ENCODE measurements at places on chromosomes 5 and 9.
A peak's percentile ranks its signal among the peaks of the same experiment; 100 is the strongest.

- no peak for DNase-seq
These were observed 281.7 kb upstream of the IRX2 start for GRCh38 chr5:3033033-3033755.

GRCh38 chr5:154625031-154625430 lies 130.1 kb upstream of the LARP1 start:
- DNase-seq = no peak

DNA sequence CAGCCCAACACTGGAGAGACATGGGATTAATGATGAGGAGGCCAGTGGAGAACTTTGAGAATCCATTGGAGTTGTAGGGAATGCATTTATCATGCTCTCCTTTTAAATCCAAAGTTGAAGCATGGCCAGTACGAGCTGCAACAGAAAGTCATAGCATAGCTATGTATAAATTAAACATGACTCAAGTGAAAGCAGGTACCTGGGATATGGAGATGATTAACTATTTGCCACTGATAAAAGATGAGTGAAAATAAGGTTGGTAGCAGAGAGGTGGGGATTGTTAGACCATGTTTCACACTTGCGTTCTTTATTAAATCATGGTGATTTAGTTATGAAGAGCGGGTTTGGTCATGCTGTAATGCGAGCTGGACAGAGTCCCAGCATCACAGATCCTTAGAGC lies 189.6 kb downstream of the ARHGEF28 start:
- no peak for DNase-seq

DNA sequence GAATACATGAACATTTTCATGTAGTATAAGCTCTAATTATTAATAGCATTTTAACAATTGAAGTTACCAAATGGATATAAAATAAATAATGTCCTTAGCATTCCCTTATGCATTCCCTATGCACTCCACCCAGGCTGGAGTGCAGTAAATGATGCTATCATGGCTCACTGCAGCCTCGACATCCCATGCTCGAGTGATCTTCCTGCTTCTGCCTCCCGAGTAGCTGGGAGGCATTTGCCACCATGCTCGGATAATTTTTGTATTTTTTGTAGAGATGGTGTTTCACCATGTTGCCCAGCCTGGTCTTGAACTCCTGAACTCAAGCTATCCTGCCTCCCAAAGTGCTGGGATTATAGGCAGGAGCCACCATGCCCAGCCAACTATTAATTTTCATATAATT lies 184.0 kb downstream of the PBX3 start:
- DNase-seq = no peak

- no peak for DNase-seq
These were observed 28.7 kb downstream of the ENHO start for GRCh38 chr9:34493972-34494535.

DNA sequence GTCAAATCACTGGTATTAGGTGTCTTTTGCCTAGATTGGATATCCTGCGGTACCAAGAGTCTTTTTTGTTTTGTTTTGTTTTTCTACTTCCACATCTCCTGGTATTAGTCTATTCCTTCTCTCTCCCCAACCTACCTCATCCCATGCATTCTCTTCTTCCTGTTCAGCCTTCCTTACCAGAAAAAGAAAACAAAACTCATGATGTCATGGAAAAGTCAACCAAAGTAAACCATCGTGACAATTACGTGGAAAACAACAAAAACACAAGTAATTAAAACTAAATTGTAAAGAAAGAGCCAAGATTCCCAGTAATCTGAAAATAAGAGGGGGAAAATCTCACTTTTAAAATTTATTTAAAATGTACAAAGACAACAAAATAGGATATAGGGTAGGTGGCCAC lies 38.3 kb downstream of the TMEM167A start:
- no peak for DNase-seq

- DNase-seq = no peak
These were observed 88.4 kb upstream of the GPBP1 start for GRCh38 chr5:57085306-57086081.

GRCh38 chr9:98504298-98505282 lies 204.1 kb downstream of the GABBR2 start:
- DNase-seq = no peak

DNA sequence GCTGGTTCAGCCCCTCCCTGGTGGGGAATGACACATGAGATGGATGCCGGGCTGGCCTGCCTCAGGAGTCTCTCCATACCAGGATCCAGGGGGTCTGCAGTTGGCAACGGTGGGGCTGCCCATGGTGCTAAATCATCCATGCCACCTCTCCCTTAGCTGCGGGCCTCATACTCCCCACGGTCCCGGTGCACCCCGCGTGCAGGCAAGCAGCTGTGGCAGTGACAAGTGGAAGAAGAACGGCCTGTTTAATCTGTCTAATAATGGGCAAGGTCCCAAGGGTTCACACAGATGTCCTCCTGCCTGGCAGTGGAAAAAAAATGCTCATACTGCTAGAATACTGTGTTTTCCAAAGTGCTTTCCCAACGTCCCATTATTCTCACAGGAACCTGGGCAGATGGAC lies 196.9 kb upstream of the PANK3 start:
- no peak for DNase-seq

DNA sequence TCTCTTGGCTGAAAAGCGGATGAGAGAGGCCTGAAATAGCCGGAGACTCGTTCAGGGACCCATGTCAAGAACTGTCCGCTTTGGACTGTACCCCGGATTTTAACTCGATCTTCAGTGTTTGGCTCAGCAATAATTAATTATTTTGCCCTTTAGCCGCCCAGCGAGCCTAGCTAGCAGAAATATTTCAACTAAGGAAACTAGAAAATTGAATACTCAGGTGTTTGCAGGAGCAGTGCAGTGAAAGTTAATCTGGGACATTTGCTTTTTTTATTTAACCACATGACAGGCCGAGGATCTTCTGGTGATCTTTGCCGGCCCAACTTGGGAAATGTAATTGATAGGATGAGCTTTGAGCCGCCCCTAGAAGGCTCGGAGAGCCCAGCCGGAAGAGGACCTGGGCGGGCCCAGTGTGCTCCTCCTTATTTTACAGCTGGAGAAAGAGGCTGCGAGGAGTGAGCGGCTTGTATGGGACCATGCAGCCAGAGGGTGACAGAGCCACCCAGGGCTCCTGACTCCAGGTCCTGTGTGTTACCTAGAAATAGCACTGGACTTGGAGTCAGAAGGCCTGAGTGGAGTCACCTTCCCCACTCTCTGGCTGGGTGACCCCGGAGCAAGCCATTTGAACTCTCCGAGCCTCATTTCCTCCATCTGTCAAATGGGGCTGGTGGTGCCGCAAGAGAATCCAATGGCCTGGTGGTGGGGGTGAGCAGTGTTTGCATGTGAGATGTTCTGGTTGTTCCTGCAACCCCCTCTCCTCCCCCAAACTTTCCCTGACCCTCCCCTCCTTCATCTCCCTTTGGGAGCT lies 2.4 kb downstream of the PPARGC1B start:
- DNase-seq = peak; percentile 73

DNA sequence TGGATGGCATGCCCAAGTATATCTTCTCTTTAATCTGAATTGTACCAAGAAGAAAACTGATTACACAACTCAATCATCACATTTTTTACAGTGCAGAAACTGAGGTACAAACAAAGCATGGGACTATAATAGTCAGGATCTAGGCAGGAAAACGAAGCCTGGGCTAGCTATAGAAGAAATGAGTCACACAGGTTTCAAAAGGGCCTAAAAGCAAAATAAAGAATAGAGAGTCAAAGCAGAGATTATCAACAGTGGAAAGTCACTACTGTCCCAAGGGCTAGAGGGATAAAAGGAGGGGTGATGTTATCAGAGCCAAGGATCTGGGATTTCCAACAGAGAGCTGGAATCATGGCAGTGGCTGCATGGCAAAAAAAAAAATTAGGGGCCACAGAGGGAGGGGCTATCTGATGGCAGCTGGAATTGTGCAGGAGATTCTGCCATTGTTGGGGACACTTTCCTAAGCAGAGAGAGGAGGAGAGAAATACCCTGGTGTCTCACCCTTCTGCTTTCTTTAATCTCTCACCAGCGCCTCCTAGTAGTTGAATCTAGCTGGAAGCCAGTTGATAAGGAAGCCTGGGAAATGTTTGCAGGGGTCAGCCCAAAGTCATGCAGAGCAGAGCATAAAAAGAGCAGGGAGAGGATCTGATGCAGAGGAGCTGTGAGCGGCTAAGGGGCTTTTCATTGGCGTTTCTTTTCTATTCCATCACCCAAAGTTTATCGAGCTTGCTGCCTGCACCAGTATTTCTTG lies 343.2 kb downstream of the ACTL7B start:
- DNase-seq = no peak

DNA sequence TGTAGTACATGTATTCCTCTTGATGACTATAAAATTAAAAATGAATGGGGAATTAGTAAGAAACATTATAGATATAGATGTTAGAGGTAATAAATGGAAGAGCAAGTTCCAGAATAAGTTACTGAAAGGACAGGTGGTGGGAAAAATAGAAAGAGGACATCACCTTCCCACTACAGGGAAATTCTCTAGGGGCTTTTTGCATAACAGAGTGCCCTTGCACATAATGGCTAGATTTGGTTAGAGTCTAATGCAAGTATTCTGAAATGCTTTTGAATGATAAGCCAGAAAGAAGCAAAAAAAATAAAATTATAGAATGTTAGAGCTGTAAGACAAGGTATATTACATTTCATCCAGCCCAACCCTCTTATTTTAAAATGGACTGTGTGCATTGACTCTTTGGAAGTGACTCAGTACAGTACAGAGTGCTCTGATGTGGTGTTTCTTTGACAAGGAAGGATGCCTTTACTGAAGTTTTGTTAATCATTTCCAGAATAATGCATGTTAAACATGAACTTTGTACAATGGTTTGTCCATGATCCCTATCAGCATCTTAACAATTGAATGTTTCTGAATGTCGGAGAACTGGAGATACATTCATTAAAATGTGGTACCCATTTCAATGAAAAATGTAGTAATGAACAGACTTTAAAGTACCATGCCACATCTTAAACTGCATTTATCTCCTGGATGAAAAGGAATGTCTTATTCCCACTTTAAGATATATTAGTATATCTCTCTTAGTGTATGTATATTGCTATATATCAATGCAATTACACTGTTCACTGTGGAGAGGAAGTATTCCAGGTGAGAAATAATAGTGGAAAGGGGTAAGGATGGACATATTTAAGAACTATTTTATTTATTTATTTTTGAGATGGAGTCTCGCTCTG lies 391.1 kb downstream of the ADGRV1 start:
- no peak for DNase-seq

- DNase-seq = no peak
These were observed 5.4 kb downstream of the VCP start for GRCh38 chr9:35067056-35067455.

DNA sequence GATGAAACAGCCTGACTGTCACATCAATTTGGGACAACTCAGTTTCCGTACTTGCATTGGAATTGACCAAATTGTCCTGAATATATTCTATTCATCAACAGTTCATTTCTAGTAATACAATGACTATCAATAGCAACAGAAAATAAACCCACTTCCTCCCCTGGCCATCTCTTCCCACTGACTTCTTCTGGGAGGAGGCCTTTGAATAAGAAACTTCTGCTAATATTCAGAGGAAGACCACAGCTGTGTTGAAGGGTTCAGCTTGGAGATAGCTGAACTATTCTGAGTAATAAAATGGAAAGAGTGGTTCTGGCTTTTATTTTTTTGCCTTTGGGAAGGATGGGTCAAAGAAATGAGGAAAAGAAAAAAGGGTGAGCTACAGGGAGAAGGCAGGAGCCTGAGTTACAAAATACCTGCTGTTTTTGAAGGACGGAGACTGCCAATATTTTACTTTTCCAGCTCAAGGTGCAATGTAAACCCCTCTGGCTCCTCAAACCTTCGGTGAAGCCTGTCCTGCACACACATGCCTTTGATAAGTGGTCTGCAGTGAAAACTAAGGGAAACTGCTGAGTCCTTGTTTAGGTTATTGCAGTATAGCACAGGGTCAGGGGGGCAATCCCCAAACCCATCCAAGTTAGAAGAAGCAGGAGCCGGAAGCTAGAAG lies 29.9 kb downstream of the FYB1 start:
- DNase-seq = no peak

DNA sequence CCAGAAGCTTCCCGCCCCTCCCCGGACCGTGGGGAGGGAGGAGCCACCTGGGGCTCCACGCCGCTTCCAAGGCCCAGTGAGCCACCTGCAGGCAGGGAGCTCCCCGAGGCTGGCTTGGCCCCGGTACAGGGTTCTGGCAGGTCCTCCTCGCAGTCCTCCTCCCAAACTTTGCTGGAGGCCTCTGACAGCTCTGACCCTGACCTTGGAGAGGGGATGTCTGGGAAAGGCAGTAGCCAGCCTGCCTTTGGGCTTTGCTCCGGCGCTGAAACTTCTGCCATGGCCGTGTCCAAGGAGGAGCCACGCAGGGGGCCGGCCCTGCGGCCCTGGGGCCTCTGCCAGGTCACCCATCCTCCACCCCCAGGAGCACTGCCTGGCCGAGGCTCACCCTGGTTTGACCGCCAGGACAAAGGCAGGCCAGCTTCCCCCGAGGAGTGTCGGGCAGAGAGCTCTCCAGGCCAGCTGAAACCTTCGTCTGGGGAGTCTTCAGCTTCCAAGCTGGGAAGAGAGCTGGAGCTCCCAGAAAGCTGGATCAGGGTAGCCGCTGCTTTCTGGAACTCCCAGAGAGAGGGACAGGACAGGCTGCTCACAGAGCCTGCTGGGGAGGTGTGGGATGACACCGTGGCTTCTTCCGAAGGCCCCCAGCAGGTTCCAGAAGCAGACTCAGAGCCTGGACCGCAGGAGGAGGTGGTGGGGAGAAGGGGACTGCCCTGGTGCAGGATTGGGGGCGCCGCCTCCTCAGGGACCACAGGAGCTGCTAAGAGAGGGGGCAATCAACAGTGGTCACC lies 9.0 kb upstream of the QSOX2 start:
- DNase-seq = peak; percentile 65

DNA sequence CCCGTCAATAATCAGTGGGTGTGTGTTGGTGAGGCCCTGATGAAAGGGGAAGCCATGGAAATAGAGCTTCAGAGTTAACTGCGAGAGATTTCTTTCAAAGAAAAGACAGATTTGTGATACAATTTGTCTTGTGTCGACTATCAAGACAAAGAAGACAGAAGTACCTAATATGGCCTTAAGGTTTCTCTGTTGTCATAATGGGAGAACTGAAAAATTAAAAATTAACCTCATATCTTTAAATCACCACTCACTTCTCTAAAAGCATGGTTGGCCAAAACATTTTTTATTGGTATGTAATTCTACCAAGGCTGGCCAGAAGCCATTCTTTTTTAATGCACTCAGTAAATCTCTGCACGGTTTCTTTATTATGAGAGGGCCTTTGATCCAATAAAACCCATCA lies 282.9 kb upstream of the WWC1 start:
- DNase-seq = no peak

- no peak for DNase-seq
These were observed 198.9 kb upstream of the SGCD start for GRCh38 chr5:156128026-156128425.
